NCI-H510A treated with DMSO at 0.1 percent for 48 hours (cell line): ENCODE measurements at places on chromosomes 2 and 18.

GRCh38 chr2:20635675-20636584, 15.0 kb downstream of the HS1BP3 start:
- DNase-seq: peak; percentile 88

DNA sequence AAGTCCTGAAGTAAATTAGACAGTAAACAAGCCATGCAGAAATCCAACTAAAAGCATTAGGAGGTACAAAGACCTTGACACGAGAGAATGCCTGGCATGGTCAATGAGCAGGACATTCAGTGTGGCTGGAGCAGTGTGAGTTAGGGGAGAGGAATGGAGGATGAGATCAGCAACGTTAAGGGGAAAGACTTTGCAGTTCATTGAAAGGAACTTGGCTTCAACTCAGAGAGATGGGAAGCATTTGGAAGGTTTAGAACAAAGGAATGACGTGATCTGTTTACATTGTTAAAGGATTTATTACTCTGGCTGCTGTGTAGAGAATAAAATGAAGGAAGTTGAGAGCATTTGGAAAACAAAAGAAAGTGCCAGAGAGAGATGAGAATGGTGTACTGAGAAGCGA, 621.3 kb downstream of the XIRP2 start:
- DNase-seq: peak; percentile 56

DNA sequence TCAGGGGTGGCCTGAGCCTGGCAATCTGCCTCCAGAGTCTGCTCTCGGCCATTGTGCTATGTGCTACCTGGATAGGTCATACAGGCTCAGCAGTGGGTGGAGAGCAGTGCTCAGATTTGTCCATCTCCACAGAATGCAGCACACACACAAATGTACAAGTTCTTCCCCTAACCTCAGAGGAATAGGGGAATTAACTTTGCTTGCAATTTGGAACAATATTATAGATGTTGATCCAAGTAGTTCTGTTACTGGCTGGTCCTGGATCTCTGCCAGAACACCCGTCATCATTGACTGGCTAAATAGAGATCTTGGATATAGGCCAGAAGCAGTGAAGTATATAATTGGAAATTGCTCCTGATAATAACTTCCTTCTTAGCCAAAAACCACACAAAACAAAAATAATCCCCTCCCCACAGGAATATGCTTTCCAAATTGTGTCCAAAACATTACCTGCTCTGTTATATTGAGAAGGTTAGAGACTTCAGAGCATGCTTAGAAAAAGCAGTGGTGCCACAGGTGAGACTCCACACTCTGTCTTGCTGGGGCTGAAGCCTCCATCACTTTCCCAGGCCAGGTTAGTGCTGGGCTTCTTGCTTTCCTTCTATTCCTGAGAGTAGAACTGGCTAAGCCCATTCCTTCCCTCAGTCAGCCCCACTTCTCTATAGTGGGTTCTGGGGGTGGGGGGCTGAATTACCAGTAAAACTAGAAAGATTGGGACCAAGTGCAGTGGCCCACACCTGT, 38.8 kb downstream of the NCAPH start:
- peak; percentile 5 for DNase-seq

DNA sequence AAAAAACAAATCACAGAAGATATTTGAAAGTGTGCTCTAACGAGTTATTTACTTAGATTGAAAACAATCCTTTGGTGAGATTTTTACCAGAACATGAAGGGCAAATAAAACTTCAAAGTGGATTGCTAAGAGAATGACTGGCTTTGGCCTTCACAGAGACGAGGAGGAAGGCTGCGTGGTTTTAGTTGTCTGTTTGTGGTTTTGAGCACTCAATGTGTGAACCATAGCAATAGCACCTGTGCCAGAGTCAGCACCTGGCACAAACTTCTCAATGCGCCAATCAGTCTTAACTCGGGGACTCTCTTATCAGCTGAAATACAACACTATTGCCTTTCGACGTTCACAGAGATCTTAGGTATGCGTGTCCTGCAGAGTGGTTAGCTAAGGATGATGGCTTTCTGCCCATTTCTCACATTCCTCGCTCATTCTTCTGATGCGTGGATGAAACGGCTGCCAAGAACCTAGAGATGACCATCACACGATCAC, 70.0 kb downstream of the MBP start:
- peak; percentile 37 for DNase-seq

DNA sequence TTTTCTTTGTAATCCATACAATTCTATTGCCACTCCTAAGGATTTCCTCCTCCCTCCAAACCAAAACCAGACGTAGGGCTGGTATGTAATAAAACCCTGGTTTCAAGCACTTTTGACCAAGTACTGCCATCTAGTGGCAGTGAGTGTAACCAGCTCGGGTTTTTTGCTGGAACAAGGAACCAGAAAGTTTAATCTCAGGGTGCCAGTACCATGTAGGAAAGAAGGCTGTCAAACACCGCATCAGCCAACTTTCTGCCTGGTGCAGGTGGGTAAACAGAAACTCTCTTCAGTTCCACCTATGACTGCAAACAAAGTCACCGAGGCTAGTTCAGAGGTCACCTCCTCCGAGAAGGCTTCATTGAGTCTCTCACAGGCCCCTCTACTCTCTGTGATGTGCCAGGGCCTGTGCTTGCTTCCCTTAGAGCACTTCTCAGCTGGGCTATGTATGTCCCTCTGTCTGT, 10.2 kb upstream of the THNSL2 start:
- DNase-seq: no peak

GRCh38 chr2:4973973-4974372, 718.2 kb upstream of the SOX11 start:
- no peak for DNase-seq

GRCh38 chr2:217735034-217735433, 267.8 kb downstream of the TNS1 start:
- no peak for DNase-seq

- no peak for DNase-seq
These were observed 320.5 kb downstream of the CTNNA2 start for GRCh38 chr2:79833235-79833878.

GRCh38 chr2:237754182-237754581, 44.4 kb upstream of the RBM44 start:
- no peak for DNase-seq

GRCh38 chr18:22179631-22180030, 10.2 kb downstream of the GATA6 start:
- DNase-seq: no peak

DNA sequence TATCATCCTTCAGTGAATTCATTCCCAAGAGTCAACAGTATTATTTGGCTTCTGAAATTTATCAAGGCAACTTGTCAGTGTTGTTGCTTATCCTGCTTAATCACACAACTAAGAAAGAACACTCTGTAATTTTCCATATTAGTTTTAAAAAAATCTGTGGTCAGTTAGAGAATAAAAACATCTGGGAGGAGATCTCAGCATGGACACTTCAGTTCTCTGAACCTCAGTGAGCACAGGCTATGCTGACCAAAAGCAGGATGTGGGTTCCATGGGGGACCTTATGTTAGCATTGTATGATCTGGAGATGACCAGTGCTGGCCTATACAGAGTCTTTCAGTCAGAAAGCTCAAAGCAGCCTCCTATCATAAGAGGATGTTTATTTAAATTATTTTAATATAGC, 79.1 kb upstream of the KLHL14 start:
- no peak for DNase-seq

DNA sequence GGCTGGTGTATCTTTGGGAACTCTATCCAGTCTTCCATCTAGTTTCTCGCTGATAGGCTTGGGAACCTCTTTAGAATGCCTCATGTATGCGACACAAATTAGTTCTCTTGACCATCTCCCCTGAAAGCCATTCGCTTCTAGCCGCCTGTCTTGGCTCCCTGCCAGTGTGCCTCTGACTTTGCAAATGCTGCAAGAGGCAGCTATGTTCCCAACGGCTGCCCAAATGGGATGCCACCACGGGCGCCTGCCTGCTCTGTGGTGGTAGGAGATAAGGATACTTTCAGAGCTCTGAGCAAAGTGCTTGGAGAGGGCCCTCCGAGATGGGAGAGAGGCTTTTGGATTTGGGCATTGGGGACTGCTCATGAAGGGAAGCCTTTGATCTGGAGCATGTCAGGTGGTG, 77.7 kb upstream of the IGFBP5 start:
- DNase-seq: peak; percentile 78

DNA sequence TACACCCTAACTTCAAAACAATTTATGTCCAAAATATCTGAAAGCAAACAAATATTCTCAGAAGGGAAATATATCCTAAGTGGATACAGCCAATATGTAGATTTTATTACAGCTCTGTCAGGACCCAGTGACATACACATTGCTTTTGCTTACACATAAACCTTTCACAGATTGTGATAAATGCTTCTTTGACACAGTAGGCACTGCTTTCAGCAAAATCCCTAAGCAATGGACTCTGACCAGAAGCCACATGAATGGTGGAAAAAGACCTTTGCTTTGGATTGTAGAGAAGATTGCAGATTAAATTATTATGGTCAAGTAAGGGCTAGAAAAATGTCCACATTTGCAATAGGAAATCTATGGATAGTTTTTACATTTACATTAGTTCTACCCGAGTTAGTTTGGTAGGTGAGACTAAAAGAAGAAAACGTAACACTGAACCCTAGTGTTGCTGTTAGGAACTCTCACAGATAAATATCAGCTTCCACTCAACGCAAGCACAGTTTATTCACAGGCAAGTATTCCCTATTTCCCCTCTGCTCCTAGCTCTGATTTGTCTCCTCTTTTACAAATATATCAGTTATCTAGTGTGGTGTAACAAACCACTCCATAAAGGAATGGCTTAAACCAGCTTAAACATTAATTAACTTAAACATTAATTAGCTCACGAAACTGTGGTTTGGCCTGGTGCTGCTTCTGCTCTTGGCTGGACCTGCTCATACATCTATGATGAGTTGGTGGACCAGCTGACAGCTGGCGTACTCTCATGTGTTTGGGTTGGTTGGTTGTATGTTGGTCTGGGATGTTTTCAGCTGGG, 23.6 kb upstream of the SERPINE2 start:
- no peak for DNase-seq

- no peak for DNase-seq
These were observed 185.0 kb downstream of the CTIF start for GRCh38 chr18:48723837-48724236.

DNA sequence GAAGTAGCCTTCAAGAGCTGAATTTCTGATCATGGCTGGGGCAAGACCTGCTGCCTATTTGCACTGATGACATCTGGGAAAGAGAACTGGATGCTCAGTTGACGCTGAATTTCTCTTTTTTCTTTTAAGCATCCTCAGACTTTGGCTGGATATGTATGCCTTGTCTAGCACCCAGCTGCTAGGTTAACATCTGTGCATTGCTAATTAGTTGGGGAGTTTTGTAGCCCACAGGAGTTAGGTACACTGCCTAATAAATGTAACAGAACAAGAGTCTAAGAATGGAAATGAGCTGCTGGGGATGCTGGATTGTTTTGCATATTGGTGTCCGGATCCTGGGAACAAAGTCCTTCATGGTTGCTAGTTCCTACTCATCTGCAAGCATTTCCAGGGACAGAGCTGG, 40.9 kb upstream of the STPG4 start:
- no peak for DNase-seq

GRCh38 chr18:9348079-9348671, 13.6 kb downstream of the TWSG1 start:
- DNase-seq: no peak

DNA sequence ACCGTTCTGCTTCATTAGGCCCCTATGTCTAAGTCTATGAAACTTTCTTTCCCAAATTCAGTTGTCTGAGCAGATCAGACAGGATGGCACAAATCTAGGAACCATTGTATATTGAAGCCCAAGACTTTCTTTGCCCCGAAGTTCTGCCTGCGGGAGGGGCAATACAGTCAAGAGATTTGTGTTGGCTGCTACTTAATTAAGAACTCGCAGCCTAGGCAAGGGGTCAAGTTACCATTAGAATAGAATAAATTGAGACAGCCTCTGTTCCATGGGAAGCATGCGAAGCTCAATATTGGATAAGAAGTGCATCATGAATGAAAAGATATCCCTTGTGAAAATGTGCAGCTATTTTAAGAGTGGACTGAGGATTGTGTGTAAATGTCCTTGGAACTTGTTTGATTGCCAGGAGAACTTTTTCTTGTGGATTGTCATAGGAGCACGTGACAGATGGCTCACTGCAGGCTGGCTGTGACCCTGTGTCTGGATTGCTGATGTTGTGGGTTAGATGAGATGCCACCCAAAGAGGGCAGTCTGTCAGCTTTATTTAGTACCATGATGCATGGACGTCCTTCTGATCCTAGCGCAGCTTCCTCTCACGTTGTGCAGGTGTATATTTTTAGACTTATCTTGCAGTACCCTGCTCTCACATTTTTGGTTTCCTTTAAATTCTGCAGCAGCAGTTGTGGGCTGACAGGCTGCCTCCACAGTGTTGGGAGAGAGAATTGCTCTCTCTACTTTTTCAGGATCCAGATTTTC, 30.9 kb downstream of the HAUS1 start:
- DNase-seq: no peak

- DNase-seq: no peak
These were observed at the start of gene ANKMY1 for GRCh38 chr2:240557808-240558207. Gene ANKMY1, minus strand, starts transcription at chr2:240557988. Its CDS starts 653 bp downstream, at chr2:240557335.

DNA sequence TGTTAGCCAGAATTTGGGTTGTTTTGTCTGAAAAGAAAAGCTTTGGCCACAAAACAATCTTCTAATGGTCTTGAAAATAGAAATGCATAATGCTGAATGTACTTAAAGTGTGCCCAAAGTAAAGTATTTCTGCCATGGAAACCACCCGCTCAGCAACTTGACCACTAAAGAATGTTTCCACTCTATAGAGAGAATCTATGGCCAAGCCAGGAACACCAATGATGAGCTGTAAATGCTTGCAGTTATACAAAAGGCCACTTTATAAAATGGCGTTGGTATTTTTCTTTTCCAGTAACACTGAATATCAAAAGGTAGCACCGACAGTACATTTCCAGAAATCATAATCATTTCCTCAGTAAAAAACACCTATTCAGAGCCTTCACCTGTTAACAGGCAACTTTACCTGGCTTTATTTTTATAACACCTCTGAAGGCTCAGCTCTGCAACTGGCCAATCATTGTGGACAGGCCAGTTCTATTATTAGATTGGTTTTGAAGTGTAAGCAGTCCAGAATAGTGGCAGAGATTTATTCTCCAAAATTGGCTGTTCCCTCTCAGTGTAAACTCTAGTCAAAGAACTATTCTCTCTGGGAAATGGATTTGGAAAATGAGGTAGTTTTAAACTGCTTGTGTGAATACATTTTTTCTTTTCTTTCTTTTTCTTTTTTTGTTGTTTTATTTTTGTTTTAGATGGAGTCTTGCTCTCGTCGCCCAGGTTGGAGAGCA, 36.1 kb downstream of the SLC40A1 start:
- no peak for DNase-seq

DNA sequence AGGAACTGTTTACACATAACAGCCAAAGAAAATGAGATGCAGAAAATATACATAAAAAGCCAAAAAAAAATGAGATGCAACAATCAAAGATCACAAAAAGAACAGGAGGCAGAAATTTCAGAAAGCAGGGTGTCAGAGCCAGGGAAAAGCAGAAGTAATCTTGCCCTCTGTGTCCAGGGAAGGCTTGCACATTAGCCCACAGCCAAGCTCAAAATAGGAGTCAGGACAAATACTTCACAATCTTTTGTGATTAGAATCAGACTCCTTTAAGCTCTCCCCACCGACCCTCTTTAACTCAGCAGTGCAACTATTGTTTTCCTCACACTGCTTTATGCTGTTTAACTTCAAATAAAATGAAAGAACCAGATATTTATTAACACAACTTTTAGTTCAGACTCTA, 34.6 kb downstream of the IAH1 start:
- DNase-seq: no peak
